ENCODE measurements at places on chromosomes 7 and 10.

DNA sequence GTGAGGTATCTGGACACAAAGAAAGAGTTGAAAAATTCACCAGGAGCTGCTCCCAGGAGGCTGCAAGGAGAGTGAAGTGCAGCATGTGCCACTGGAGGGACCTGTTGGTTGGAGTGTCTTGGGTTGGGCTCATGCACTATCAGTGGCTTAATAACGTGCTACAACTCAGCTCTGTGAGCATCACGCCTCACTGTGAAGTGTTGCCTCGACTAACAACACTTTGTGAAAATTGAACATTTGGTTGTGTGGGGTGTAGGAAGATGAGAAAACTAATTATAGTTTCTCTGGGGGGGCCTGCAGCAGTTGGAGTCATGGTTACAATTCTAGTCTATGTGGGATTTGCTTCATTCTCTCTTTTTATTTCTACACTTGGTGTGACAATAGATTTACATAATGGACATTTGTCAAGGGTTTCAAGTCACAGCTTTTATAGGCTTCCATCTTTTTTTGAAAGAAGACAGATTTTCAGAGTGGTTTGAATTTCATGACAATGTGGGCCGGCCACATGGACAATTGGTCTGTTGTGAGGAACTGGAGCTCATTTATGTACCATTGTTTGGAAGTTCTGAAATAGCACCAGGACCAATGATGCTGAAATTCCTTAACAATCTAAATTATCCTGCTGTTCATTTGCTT is 121.3 kb downstream of the RAMP3 start:
- DNase-seq, result no peak

DNA sequence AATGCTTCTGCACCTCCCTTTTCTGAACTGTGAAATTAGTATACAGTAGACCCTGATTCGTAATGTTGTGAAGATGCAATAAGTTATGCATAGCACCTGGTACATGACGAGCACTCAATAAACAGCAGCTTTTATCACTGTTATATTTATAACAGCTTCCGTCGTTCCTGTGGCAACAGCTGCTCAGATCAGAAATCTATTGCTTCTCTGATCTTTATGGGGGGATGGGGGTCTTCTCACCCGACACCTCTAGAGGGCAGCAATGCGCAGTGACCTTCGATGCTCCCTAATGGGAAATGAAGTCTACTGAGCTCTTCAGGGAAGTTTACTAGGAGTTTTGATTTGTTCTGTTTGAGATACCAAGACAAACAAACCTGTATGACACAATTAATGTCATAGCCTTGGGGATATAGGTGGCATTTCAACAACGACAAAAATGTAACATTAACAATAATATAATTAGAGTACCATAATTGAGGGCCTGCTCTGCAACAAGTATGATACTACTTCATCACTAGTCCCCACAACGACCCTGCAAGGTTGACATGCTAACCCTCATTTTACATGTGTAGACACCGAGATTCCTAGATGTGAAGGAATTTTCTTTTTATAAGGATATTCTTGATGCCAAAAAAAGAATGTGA is 289.6 kb downstream of the SFMBT2 start:
- peak; percentile 43 for DNase-seq

DNA sequence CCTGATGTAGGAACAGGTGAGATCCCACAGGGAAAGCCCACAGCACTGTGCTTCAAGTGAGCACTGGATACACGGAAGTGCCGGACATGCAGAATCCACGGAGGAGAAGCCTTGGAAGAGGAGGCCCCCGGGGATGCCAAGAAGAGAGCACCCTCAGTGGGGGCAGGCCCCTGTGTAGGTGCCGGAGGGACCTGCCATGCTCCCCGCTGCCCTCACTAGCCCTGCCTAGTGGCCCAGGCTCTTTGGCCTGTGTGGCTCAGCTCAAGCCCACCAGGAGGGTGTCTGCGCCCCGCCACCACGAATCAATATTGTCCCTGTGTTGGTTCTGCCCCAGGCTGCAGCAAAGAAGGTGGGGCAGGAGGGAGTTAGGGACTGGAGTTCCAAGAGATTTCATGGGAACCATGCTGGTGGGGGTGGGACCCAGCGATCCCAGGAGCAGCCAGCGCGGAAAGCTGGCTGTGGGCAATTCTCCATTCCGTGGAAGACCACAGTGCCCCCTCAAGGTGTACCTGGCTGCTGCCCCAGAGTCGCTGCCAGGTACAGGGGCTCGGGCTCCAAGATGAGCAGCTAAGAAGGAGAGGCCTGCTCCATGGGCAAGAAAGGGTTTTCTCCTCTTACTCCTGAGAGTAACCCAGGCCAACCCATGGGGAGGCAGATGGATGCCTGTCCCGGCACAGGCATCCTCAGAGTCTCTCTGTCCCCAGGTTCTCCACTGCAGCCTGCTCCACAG is 34.9 kb upstream of the LEP start:
- no peak for DNase-seq

DNA sequence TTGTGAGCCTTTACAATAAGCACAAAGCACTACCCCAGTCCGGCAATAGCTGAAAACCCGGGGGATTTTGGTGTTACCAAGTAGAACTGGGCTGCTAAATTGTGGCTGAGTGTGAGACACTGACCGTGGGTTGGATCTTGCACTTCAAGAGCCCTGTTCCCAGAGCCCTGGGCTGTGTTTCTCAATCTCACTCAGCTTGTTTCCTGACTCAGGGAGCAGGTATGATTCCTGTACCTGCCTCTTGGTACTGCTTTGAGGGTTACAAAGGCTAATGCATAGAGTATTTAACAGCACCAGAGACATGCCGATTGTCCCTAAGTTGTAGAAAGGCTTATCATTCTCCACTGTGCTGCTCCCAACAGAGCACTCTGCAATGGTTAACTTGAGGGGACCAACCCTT is 134.6 kb downstream of the TEX36 start:
- no peak for DNase-seq

DNA sequence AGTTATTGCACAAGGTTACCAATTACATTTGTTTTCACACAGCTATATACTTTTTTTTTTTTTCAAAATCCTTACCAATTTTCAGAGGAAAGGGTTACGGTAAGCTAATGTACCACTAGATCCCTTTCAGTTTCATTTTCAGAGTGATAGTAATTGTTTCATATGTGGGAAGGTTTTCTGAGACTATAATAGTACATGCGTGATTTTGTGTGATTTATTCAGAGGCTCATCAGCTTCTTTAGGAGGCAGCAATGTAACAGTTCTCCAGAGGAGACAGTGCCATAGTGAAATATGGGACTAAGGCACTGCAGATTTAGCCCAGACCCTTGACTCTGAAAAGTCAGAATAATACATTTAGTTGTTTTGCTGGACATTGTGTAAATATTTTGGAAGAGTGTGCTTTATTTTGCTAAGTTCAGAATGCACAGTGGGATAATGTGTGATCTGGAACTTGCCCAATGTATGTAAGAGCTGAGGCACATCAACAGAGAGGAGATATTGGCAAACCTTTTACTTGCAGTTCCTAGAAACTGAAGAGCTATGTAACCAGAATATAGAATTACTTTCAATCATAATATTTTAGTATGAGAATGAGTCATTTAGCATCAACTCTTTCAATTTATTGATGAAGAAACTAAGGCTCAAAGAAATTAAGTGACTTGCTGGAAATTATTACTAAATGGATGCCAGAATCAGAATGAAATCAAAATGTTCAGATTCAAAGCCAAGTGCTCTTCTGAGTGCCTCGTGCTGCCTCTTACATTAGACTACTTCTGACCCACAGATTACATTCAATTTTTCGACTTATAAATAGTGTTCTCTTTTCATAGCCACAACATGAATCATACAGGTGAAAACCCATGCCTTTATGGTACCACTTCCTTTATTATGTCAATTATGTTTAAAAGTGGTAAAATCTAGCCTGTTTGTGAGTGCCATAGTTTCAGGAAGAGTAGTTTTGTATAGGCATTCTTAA is 207.7 kb upstream of the TEX47 start:
- DNase-seq, result no peak

GRCh38 chr10:16905320-16905719 is 88.1 kb upstream of the RSU1 start:
- no peak for DNase-seq
